Sigmoid colon (tissue), 7 donors: ENCODE measurements at places on chromosomes 7 and 10. TPM values are rescaled to one million over a fixed set of nuclear protein-coding genes. Genes with fewer than 3 reads are reported as not detected.

Gene PRSS58
- total RNA-seq, result not detected

Gene CHCHD2
- total RNA-seq, result 438 TPM

Gene NUTM2E
- total RNA-seq, result not detected

Gene SLK
- 96.1 TPM for total RNA-seq

DNA sequence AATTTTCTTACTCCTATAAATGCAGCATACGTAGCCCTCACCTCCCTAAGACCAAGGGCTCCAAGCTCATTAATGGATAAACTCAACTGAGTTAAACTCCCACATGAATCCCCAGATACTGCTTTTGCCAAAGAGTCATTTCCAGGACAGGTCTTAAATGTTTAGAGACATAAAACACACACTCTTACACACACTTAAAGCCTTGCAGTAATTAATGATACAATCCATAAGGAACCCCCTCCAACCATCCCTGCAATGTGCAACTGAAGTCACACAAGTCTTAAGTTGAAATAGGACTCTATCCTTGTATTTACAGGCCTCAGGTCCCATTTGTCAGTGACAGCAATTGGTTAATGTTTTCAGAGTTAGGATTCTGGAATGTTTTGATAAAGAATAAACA is 194.1 kb downstream of the FANK1 start:
- no peak for DNase-seq

DNA sequence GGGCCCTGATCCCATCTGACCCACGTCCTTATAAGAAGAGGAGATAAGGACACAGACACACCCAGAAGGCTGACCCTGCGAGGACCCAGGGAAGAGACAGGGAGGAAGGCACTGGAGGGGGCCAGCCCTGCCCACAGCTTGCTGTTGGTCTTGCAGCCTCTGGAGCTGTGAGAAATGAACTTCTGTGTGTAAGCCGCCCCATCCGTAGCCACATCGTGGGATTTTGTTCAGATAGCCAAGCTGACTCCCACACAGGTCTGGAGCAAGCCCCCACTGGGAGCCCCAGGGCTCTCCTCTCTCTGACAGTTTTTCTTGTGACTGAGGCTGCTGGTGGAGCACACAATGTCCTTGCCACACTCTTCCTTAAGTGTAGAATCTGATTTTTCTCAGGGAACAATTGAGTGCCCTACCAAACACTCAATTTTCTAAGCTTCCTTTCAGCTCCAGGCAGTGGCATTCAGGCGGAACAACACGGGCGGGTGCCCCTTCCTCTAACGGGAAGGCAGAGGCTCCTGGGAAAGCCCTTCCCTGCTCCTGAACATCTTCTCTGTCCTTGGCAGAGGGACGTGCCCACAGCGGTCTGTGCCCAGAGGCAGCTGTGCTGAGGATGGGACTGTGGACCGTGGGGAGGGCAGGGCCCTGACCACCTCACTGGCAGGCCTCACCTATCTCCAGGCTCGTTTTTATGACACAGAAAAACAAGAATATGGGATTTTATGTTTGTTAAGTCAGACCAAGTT is 160.6 kb upstream of the SHH start:
- DNase-seq, result peak; percentile 49

DNA sequence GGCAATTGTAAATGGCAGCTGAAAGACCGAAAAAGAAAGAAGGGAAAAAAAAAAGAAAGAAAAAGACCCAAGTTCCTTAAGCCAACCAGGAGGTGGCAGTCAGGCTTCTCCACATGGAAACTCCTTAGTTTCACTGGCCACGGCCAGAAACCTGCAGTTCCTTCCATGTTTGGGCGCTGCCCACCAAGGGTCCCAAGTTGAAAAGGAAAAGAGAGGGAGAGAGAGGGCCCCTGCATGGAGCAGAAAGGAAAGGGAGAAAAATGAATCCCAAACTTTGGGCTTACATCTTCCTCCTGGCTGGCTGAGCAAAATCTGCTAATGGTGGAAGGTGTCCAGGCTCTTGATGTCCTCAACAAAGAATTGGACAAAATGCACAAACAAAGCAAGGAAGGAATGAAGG is 31.8 kb upstream of the ABCA13 start:
- DNase-seq, result no peak

DNA sequence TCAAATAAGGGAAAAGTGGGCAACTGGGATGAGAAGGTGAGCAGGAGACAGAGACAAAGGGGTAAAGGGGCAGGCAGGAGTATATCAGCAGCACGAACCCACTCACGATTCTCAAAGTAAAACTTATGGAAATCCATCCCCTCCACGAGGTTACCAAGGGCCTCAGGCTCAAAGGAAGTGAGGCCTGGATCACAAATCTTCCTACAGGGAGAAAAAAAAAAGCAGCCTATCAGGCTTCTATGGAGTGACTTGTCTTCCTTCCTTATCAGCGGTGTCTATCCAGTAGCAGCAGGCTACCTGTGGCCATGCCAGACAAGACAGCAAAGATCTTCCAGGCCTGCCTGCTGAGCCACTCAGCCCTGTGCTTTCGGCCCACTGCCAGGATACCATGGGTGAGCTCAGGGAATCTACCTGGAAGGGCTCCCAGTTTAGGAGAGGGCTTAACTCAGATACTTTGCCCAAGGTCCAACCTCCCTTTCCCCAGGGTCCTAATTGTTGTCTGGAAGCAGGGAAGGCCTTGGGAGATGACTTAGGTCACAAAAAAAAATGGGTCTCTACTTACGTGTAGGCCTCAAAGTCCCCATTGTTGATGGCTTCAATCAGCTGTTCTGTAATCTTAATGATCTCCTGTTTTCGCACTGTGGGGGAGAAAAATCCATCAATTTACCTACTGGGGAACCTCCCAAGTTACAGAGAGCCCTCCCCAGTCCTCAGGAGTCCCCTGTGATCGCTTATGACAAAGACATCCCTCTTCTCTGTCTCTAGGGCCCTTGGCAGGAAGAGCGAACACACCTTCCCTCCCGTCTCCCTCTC is 5.7 kb upstream of the NDST2 start:
- DNase-seq, result no peak

DNA sequence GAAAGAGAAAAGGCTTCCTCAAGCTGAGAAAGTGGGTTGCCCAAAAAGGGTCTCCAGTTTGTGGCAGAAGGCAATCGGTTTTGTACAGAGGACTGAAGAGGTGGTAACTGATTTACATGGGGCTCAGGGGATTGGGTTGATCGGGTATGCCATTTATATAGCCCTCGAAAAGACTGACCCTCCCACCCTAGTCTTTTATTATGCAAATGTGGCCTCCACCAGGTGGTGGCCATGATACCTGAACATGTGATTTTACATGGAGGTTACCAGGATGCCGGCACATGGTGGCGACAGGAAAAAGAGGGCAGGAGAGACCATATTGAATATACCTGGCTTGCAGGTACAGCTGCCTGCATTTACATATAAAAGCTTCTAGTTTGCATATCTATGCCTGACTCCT is 36.7 kb downstream of the ATE1 start:
- DNase-seq, result no peak

- DNase-seq, result no peak
These were observed 1061.2 kb downstream of the KCNMA1 start for GRCh38 chr10:76576276-76576962.

DNA sequence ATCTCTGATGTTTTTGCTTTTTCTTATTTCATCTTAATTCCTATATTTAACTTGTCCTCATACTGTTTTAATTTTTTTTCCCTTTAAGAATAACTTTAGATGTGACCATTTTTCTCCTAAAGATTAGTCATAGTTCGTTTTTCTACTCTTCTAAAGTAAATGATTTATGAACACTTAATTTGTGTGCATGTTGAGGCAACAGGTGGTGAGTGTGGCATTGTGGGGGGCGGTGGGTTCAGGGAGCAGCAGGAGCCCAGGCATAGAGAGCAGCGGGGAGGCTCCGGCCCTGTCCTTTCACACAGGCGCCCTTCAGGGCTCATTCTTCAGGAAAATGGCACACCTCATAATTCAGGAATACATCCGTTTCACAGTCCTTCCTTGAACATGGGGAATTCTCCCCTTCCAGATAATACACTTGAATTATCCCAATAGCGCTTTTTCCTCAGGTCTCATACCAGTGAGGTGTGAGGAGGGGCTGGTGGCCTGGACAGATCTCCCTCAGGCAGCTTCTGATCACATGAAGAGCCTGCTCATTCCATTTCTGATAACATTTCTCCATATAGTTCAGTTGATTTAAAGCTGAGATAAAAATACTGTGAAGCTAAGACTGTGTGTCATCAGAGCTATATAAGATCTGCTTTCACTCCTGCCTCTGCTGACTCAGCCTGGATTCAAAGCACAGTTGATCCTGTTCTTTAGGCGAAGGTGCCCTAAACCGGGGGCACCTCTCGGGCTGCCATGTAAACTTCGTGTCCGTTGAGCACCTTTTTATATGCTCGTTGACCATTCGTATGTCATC is 40.2 kb downstream of the CUL1 start:
- no peak for DNase-seq

- no peak for DNase-seq
These were observed 101.2 kb upstream of the RPA3 start for GRCh38 chr7:7819442-7820247.

DNA sequence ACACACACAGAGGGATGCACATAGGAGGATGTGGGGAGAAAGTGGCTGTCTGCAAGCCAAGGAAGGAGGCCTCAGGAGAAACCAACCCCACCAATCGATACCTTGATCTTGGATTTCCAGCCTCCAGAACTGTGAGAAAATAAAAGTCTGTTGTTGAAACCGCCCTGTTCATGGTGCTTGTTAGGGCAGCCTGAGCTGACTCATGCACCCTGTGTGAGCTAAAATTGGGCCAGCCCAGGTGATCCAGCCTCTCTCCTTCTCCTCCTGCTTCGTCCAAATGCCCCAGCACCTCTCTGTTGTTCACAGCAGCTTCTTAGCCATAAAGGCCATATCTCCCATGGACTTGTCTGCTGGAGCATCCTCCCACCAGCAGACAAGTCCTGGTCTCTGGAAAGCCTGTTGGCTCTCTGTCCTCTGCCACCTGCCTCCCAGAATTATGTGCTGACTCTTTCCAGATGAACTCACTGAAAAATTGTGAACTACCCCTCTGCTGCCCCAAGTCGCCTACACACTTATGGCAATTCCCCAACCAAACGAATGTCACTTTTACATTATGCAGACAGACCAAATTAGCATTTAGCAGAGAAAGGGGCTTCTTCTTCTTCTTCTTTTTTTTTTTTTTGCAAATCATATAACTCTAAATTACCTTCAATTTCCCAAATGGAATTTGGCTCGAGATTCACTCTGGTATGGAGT is 30.2 kb upstream of the CARD11 start:
- DNase-seq, result no peak

DNA sequence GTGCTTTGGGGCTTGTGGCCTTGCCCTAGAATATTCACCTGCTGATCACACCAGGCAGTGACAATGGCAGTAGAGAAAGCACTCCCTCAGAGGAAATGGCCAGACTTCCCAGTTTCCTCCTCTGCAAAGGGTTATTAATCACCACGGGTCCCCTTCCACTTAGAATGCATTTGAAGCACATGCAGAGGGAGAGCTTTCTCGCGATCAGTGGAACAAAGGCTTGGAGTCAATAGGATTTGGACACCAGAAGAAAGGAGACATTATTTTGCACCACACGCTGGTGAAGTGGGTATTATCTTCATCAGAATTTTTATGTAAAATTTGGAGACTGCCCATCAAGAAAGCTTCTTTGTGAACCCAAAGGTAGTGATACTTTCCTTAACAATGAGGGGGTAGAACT is 35.4 kb upstream of the INHBA start:
- no peak for DNase-seq

GRCh38 chr10:123890226-123890625 is 1.4 kb downstream of the CPXM2 start:
- DNase-seq, result peak; percentile 85

DNA sequence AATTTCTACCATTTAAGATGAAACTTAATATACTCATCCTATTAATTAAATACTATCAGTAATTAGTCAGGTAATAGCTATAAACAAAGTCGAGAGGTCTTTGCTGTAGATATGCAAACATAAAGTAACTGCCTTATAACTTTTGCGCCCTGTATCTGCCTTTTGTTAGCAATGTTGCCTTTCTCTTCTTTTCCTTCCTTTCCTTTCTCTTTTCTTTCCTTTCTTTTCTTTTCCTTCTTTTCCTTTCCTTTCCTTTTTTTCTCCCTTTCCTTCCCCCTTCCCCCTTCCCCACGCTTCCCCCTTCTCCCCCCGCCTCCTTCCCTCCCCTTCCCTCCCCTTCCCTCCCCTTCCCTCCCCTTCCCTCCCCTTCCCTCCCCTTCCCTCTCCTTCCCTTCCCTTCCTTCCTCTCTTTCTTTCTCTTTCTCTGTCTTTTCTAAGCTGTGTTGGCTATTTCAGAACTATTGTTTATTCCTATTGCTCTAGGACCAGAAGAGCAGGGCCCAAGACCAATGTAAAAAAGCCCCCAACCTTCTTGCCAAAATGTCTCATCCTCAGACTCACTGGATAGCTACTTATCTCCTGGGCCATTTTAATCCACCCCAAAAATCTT is 65.3 kb upstream of the DKK1 start:
- no peak for DNase-seq
